ENCODE measurements at places on chromosomes 12 and 14.

GRCh38 chr12:94327809-94328208, 131.9 kb downstream of the CEP83 start:
- no peak for DNase-seq

DNA sequence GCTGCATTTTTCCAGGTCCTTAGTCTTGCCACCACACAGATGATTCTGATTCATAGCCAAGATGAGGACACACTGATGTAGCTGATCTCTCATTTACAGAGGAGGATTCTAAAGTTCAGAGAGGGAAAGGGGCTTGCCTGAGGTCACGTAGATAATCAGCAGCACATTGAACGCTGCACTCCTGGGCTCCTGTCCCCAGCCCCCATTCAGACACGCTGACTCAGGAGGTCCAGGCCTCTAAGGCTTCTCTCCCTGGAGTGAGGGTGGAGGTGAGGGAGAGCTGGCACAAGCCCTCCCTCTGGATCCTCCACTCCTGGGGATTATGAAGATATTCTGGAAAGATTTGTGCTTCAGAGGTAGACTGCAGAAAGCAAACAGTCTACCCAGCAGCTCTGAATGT, 10.3 kb downstream of the NFATC4 start:
- DNase-seq = no peak

DNA sequence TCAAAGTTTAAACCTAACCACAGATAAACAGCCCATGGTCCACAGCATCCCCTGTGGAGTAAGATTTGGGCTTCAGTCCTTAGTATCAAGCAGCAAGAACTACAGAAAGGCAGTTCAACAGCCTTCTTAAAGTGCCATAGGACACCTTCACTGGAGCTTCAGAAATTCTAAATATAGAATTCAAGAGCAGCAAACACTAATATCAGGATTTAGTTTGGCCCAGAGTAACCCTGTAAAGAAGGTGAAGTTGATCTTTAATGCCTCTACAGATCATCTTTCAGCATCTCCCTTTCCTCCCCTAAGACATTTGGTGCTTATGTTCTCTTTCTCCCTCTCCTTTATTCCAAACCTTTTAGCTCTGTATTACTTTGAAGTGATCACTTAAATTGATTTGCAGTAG, 59.5 kb upstream of the ARHGAP5 start:
- no peak for DNase-seq

DNA sequence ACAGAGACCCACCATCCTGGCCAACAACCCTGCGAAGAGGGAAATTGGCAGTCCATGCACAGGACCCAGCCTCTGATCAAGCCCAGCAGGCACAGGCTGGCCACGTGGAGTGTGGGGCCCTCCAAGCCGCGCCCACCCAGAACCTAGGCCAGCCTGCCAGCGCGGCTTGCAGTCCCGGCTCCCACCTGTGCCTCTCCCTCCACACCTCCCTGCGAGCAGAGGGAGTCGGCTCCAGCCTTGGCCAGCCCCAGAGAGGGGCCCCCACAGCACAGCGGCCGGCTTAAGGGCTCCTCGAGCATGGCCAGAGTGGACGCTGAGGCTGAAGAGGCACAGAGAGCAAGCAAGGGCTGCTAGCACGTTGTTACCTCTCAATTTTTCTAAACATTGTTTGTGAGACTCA, 373.4 kb downstream of the NELL2 start:
- no peak for DNase-seq

DNA sequence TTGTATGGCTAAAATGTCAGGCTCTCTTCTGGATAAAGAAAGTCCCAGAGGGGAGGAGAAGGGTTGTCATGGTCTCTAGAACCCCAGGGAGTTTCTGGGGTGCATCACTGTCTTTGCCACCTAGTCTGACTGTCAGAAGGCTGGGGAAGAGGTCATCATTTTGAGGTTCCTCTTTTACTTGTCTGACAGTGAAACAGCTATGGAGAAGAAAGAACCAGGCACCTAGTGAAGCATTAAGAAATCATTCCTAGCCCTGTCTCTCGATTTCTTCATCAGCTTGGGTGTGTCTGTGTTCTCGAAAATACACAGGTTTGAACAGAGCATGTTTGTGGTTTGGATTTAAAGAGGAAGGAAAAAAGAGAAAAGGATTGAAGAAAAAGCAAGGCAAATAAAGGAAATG, 158.7 kb upstream of the LRIG3 start:
- DNase-seq = no peak

DNA sequence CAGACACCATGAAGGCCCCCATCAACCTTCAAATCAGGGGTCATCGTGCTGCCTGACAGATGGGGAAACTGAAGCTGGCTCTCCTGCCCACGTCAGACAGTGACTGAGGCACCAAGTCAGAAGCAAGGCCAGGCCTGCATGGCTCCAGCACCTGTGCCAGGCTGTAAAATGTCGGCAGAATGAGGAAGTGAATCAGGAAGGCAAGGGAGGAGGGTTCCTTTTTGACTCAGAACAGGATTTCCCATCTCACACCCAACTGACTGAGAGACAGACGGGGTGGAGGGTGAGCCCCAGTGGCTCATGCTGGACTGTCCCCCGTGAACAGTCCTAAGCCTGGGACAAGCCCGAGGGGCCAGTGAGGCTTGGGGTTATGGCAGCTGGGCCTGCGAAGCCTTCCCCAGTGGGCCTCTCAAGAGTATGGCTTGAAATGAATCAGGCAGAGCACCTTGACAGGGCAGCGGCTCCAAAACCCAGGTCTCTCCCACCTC, 20.9 kb downstream of the SYNE3 start:
- no peak for DNase-seq

DNA sequence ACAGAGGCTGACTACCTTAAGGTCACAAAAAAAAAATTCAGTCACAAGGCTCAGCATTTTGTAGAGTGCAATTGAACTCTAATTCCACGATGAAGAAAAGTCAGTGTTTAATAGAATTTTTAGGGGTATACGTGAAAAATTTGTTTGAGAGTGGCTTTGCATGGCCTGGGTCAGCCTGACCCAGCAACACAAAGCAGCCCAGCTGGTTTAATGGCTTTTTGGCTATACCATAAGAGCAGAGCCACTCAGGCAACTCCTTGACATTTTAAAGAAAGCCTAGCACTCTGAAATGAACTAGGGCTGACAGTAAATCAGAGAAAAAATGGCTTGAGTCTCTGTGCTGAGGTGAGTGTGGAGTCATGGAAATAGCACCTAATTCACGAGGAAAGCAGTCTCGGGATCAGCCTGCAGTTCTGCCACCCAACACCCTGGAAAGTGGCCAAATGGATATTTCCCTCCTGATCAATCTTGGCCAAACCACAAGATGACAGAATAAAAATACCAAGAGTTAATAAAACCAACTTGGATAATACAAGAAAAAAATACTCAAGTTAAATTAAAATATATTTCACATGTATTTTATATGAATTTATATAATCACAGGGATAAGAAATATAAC, 59.5 kb downstream of the GALNT4 start:
- DNase-seq = no peak

DNA sequence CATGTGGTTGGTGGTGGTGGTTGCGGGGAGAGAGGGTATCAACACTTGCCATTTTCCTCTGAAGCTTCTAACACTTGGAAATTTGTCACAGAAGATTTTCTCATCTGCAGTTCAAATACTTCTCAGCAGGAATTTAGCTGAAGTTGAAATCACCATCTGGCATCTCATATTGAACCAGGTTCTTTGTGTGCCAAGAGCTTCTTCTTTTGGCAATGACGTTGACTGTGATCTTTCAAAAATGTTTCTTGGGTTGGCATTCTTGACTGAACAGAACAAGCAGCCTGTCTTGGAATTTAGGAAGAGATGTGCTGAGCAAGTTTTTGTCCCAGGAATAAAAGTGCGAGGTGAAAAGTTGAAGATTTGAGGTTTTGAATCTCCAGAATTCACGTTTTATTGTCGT, 8.7 kb upstream of the NIN start:
- no peak for DNase-seq

- no peak for DNase-seq
Observed at GRCh38 chr14:96989306-96989705, 192.1 kb downstream of the VRK1 start.

DNA sequence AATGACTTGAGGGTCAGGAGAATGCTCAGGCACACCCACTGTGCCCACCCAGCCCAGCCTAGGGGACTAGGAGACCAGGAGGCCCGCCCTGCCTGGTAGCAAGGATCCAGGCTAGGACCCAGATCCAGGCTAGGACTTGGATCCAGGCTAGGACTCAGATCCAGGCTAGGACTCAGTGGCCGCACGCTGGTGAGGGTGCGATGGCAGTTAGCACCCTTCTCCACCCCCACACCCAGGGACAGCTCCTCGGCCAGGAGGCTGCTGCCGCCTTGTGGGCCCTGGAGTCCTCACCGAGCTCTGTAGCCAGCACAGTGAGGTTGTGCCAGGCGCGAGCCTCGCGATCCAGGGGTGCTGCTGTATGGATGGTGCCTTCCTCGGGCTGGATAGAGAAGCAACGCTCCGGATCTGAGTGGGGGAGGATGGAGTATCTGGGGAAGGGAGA, 5.1 kb downstream of the CDH24 start:
- no peak for DNase-seq

DNA sequence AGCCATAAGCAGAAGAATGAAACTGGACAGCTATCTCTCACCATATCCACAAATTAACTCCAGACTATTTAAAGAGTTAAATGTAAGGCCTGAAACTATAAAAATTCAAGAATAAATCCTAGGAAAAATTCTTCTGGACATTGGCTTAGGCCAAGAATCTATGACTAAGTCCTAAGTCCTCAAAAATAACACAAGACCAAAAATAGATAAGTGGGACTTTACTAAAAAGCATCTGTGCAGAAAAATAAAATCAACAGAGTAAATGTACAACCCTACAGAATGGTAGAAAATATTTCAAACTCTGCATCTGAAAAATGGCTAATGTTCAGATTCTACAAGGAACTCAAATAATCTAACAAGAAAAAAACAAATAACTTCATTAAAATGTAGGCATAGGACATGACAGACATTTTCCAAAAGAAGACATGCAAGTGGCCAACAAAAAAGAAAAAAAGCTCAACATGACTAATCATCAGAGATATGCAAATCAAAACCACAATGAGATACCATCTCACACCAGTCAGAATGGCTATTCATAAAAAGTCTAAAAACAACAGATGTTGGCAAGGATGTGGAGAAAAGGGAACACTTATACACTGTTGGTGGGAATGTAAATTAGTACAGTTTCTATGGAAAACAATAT, 61.0 kb upstream of the PPFIA2 start:
- no peak for DNase-seq
